GDM1 (cell line): ENCODE measurements at places on chromosomes 11 and 22.
A peak's percentile ranks its signal among the peaks of the same experiment; 100 is the strongest.

- DNase-seq, result no peak
These were observed 93.4 kb downstream of the MUC15 start for GRCh38 chr11:26478710-26479109.

GRCh38 chr11:43908191-43908590 is 27.6 kb downstream of the ALKBH3 start:
- DNase-seq, result no peak

GRCh38 chr22:23684561-23685031 is 6.2 kb upstream of the RGL4 start:
- DNase-seq, result no peak

DNA sequence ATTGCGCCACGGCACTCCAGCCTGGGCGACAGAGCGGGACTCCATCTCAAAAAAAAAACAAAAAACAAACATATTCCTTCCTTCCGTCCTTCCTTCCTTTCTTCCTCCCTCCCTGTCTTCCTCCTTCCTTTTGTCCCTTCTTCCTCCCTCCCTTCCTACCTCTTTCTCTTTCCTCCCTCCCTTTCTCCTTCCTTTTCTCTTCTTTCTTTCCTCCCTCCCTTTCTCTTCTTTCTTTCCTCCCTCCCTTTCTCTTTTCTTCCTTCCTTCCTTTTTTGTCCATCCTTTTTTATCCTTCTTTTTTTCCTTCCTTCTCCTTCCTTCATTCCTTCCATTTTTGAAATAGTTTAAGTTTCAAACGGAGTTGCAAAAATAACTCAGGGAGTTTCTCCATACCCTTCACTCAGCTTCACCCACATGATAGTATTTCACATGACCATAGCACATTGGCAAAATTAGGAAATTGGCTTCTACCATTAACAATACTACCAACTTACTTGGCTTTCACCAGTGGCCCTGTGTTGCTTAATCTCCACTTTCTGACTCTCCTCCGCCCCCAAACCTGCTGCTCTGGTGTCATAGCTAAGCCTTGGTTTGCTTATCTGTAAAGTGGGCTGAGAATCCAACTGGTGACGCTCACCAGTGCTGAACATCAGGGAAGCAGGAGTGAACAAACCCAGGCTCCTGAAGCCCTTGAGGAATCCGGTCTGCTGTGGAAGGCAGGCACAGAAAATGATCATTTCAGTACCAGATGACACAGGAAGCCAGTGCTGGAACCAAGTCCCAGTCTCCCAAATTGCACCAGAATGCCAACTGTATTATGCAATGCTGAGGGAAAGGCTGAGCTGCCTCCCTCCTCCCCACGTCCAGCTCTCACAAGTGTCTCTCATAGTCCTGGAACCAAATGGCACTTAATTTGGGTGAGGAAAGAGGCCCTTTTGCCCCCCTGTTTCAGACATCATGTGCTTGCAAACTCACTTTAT is 17.2 kb upstream of the CRYBB3 start:
- no peak for DNase-seq

GRCh38 chr11:6812390-6813005 is 13.0 kb upstream of the OR6A2 start:
- DNase-seq, result no peak

GRCh38 chr22:37331856-37332536 is 49.7 kb downstream of the CYTH4 start:
- no peak for DNase-seq

- peak; percentile 29 for DNase-seq
These were observed 38.9 kb upstream of the EED start for GRCh38 chr11:86205421-86206336.

DNA sequence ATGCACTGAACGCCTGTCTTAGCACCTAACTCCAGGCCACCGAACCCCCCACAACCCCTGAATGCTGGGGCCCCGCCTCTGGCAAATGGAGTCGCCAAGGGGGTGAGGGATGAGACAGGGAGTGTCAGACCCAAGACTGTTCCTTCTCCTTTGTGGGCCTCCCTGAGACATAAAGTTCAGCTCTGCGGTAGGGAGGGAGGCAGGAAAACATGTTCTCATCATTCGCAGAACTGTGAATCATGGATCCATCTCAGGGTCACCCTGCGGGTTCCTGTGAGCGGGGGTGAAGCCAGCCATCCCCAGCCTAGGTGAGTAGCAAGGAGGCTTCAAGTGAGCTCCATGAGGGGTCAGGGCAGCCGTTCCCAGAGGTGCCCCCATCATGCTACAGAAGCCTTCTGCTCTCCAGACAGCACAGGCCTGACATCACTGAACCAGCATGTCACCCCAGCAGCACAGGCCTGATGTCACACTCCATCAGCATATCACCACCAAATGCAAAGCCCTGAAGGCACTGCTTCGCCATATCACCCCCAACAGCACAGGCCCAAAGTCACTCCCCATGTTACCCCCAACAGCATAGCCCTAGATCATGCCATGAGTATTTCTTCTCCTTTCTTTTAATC is 27.2 kb downstream of the TMPRSS6 start:
- no peak for DNase-seq

DNA sequence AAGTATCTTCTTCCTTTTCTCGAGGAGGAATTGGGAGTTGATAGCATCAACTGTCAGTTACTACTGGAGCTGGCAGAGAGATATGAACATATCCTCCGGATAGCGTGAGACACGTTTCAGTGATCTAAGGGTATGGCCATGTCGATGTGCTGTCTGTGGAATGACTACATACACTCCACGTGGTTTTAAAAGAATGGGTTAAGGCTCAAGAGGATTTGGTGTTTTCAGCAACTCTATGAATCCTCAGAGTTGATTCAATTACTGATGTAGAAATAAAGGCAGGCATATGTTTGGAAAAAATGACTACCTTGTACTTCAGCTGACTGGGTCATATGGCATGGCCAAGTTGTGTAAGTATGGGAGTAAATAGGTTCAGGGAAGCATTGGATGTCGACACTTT is 22.9 kb downstream of the MMP13 start:
- DNase-seq, result no peak

- no peak for DNase-seq
These were observed 13.5 kb downstream of the TTLL8 start for GRCh38 chr22:50044485-50045118.

- no peak for DNase-seq
These were observed 1289.6 kb downstream of the TBC1D22A start for GRCh38 chr22:48051796-48052620.

- DNase-seq, result no peak
These were observed 3.5 kb downstream of the ADM start for GRCh38 chr11:10308201-10308954.

DNA sequence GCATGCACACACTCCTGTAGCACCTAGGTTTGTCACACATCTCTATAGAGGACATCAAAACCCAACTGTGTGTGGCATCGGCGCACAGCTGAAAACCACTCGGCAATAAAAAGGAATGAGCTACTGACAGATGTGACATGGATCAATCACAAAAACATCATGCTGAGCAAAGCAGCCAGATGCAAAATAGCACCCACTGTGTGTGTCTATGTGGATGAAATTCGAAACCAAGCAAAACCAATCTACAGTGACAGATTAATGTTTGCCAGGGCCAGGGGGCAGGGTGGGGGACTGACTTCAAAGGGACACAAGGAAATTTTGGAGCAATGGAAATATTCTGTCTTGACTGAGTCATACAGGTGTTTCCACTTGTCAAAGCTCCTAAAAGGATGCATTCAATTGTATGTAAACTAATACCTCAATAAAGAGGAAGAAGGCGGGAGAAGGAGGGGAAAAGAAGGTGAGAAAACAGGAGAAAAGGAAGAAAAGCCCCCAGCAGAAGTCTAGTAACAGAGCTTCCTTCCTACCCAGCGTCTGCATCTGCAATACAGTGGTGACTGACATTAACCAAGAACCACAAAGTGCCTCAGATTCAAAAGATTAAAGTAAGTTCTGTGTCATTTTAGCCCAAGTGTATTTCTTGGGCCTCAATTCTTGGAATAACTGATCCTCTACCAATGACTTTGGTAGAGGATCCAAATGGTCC is 49.8 kb downstream of the PACSIN2 start:
- peak; percentile 6 for DNase-seq

GRCh38 chr11:122360875-122361274 is 244.9 kb upstream of the BLID start:
- DNase-seq, result no peak

GRCh38 chr11:109926941-109927340 is 166.3 kb upstream of the ZC3H12C start:
- no peak for DNase-seq

DNA sequence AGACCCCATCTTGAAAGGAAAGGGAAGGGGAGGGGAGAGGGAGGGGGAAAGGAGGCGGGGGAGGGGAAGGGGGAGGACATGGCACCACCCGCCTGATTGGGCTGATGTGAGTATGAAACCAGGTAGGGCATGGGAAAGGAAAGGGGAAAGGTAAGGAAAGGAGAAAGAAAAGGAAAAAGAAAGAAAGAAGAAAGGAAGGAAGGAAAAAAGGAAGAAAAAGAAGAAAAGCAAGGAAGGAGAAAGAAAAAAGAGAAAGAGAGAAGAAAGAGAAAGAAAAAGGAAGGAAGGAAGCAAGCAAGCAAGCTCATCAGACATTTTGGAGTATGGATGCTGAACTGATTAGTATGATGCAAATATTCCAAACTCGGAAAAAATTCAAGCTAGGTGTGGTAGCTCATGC is 36.0 kb upstream of the TFIP11 start:
- DNase-seq, result no peak

GRCh38 chr11:125663910-125664309 is 16.7 kb downstream of the ACRV1 start:
- DNase-seq, result no peak

DNA sequence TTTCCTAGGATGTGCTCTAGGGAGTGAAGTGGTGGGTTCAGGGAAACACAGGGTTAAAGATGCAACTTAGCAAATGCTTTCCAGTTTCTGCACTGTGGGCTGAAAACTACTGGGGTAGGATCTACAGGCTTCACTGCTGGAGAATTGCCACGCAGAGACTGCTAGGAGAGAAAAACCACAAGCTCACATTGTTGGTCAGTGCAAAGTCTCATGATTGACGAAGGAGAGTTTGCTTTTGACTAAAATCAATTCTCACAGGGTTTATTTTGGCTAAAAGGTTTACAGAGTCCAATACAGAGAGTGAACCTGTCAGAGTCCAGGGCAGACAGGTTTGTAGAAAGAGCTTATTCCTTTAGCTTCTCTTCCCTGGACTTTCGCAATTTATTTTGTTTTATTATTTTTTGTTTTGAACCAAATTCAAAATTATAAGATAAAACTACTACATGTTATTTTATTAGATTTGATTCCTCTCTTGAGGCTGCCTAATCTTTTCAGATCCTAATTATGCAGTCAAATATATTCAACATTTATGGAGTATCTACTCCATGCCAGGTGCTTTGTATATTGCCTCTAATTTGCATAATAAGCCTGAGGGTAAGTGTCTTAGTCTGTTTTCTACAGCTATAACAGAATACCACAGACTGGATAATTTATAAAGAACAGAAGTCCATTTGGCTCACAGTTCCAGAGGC is 64.7 kb downstream of the MTNR1B start:
- DNase-seq, result no peak

DNA sequence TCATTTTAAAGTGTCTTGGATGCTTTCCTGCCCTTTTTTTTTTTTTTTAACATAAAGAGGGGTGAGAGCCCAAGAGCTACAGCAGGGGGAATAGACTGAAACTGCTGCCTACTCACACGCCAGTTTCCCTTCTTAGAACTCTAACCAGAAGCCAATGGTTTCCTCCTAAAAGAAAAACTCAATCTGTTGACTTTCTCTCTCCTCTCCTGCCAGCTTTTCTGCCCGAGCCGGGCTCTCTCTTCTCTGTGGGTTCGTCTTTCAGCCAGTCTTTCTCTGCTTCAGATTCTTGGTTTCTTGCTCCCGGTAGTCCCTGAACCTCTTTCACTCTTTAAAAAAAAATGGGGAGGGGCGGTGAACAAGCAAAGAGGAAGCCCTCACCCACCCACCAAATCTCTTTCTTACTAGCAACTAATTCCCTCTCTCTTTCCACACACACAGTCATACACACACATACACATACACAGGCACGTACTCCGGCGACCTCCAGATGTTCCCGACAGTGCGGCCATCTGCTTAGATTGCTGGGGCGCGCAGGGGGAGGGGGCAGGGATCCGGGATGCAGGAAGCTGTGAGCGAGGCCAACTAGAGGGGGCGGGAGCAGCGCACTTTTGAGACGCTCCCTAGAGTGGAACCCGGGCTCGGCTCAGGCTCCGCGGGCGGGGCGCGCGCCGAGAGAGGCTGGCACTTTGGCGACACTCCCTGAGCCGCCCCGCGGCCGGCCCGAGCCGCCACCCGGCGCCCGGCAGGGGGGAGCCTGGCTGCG is 444 bp upstream of the TSKU start:
- DNase-seq, result peak; percentile 89

GRCh38 chr11:19226378-19227195 is 14.2 kb downstream of the E2F8 start:
- no peak for DNase-seq

GRCh38 chr11:128580612-128581011 is 6.7 kb downstream of the ETS1 start:
- no peak for DNase-seq

GRCh38 chr11:46489656-46490560 is 98.3 kb upstream of the CHRM4 start:
- DNase-seq, result peak; percentile 10

DNA sequence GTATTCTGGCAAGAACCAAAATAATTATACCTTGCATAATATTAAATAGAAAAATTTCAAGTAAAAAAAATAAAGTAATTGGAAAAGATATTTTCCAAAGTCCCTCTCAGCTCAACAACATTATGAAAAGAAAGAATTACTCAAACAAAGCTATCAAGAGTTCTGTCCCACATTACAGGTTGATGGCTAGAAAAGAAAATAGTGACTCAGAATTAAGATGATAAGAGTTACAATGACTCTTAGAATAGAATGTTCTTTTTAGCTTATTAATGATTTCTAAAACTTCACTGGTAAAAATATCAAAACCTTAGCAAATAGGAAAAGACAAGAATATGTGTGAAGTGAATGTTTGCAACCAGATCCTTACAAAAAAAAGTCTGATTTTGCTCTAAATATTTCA is 312.5 kb upstream of the PDGFD start:
- no peak for DNase-seq

GRCh38 chr22:46754110-46754799 is 8.2 kb upstream of the TBC1D22A start:
- no peak for DNase-seq

- no peak for DNase-seq
These were observed 6.4 kb downstream of the TMPRSS6 start for GRCh38 chr22:37103151-37103550.

GRCh38 chr11:15473954-15474837 is 359.5 kb downstream of the INSC start:
- no peak for DNase-seq
